ENCODE measurements at places on chromosomes 16 and 17.

DNA sequence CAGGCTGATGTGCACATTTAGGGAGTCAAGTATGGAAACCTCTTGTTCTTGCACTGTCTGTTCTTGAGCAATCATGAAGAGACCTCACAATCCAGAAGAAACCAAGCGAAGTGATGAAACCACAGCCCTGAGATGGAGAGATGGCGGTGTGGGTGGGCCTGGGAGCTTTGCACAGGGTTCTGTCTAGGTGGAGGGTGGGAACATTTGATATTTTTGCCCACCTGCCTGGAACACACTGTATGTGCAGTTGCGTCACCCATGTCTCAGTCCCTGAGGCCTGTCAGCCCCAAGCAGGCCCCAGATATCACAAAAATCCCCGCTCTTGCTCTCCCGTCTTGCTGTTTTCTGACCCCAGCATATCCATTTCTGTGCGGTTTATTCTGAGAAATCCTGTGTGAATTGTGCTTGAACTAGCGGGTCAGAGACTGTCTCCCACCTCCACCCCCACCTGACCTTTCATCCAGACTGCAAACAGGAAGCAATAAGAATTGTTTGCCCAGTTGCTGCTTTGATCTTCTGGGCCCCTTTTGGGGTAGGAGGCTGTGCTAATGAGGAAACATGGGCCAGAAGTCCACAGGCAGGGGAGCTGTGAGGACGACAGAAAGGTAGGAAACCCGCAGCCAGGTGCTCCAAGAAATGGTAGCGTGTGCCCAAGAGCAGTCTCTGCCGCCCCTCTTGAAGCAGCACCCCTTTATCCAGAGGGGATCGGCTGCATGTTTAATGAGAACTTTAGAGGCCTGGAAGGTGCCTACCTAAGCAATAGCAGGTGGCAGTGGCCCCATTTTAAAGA, 183.8 kb downstream of the CCDC182 start:
- DNase-seq = no peak

DNA sequence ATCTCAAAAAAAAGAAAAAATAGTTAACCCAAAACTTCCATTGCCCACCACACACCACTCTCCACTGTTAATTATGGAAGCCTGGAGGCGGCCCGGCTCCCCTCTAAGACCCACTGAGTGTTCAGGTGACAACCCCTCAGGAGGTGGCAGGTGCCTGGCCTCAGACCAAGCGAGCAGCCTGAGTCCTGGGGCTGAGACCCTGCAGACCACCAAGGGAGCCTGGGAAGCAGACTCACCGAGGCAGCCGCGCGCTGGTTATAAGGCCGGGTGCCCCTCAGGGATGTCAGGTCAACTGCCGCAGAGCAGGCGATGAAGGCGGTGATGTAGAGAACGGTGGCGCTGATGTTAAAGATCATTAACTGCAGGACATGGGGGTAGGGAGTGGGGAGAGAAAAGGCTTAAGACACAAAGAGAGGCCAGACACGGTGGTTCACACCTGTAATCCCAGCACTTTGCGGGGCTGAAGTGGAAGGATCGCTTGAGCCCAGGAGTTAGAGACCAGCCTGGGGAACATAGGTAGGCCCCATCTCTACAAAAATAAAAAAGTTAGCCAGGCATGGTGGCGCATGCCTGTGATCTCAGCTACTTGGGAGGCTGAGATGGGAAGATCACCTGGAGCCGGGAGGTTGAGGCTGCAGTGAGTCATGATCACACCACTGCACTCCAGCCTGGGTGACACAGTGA, 13.3 kb downstream of the ARL2BP start:
- DNase-seq = no peak

DNA sequence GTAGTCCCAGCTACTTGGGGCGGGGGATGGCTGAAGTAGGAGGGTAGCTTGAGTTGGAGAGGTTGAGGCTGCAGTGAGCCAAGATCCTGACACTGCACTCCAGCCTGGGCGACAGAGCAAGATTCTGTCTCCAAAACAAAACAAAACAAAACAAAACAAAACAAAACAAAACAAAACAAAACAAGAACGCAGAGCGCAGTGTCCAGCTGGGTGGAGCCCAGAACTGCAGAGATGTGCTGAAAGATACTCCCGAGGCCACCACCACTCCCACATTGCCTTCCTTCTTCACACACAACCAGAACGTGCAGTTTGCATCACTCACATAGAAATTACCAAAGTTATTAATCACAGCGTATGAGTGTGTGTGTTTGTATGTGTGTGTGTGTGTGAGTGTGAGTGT, 222.9 kb upstream of the ASIC2 start:
- no peak for DNase-seq

DNA sequence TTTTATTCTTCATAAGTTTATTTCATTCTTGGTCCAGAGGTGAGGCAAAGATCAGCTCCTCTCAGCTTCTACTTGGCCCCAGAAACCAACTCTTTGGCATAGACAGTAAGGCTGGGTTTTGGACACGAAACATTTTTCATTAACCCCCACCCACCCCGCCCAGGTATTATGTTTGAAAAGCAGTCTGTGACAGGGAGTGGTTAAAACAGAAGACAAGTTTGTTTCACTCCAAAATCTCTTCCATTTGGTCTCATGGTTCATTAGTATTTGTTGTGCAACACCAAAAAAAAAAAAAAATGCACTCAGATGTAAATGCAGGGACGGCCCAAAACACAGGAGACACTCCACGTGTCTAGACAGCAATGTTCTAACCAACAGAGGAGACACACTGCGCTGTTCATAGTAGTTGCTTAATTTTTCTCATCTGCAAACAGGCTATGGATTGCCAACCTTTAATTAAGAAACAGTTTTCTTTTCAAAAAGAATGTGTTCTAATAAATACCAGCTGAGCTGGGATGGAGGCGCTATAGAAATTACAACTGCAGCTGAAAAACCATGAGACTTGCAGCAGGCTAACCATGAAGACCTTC, 39.8 kb upstream of the MMP2 start:
- no peak for DNase-seq

DNA sequence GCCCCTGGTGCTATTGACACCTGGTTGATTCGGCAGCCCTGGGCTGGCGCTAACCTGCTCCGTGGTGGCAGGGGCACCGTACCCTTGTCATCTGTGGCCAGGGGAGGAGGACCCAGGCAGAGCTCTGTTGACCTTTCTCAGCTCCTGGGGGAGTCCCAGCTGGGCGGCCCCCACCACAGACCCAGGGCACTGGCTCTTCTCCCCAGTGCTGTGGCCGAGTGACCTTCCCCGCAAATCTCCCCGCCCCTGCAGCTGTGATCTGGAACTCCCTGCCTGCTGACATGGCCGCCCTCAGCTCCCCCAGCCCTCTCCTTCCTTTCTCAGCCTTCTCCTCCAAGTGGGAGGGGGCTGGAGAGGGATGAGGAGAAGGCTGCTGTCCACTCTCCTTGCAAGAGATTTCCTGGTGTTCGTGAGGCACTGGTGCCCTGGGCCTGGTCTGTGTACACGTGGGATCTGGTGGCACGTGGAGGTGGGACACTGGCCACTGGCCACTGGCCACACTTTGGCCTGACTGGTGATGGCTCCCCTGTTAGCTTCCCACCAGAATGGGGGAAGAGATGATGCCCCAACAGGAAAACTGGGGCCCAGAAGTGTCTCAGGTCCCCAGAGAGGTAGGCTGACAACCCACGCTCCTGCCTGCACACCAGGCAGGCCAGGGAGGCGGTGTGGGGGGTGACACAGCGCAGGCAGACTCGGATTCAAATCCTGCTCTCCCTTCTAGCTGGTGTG, 8.2 kb downstream of the FMNL1 start:
- no peak for DNase-seq

DNA sequence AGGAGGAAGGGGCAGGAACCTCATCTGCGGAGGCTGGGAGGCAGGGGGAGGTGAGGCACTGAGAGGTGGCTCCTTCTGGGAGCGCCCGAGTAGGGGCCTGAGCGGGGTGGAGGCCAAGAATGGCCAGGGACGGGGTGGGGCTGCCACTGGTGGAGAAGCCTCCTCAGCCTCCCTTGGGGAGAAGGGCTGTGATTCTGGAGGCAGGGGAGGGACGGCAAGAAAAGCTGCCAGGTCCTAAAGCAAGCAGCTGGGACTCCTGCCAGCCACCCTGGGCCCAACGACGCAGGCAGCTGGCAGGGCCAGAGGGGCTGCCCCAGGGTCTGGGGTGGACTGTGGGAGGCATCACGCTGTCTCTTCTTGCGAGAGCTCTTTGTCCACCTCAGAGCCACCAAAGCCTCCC, 12.7 kb upstream of the MLKL start:
- DNase-seq = no peak

DNA sequence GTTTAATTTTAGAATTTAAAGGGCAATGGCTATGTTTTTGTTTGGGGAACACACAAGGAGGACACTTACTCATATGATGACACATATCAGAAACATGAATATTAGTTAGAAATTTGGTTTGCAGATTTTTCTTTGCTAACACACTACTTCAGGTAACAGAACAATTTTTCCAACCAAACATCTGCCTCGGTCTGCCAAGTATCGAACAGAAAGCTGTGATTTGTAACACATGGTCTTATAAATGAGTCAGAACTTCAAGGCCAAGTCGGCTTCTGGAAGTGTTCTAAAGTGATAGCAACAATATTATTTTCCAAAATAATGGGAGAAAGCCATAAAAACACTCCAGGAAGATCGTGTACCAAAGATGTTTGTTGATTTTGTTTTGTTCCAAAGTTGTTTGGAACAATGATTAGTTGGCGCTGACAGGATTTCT, 75.9 kb upstream of the PMFBP1 start:
- no peak for DNase-seq

- DNase-seq = no peak
These were observed 3.0 kb upstream of the ABR start for GRCh38 chr17:1182811-1183170.

DNA sequence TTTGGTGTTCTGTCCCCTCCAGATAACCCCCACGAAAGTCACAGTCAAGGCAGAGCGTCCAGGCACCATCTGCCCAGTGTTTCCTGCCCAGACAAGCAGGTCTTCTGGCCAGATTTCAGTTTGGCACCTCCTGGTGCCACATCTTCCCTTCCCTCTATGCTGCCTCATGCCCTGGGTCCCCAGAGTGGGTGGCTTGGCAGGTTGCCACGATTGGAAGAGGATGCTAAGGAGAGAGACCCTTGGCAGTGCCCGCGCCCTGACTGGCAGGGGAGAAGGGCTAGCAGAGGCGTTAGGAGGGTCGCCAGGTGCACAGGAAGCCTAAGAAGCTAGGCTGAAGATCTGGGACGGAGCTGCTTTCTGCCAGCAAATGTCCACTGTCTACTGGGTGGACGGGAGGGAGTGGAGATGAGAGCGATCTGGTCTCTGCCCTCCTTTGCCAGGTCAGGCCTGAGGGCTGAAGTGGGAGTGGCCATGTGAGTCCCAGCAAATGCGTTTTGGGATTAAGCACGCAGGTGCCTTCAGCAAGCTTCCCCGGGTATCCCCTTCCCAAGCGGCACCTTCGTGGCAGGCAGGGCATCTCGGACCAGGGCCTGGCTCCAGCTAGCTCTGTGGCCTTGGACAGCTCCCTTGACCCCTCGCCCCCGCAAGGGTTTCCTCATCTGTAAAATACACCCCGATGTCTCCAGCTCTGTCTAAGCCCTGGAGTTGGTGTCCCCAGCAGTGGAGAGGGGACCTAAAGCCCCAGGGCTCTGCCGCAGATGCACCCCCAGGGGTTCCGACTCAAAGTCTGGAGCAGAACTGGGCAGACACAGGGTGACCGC, 13.4 kb upstream of the CD300A start:
- no peak for DNase-seq

- DNase-seq = no peak
These were observed 834.0 kb downstream of the CDH11 start for GRCh38 chr16:64287655-64288528.

DNA sequence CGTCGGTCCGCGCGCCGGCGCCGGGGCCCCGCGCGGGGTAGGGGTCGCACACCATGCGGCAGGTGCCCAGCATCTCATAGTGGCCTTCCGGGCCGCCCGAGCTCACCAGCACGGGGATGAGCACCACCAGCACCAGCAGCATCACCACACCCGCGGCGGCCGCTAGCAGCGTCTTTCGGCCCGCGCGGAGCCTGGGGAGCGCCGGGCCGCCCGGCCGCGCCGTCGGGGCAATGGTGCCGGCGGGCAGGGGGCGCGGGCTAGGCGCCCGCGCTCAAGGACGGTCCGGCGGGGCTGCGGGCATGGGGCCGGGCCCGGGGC, 237 bp downstream of the C1QL1 start:
- no peak for DNase-seq

DNA sequence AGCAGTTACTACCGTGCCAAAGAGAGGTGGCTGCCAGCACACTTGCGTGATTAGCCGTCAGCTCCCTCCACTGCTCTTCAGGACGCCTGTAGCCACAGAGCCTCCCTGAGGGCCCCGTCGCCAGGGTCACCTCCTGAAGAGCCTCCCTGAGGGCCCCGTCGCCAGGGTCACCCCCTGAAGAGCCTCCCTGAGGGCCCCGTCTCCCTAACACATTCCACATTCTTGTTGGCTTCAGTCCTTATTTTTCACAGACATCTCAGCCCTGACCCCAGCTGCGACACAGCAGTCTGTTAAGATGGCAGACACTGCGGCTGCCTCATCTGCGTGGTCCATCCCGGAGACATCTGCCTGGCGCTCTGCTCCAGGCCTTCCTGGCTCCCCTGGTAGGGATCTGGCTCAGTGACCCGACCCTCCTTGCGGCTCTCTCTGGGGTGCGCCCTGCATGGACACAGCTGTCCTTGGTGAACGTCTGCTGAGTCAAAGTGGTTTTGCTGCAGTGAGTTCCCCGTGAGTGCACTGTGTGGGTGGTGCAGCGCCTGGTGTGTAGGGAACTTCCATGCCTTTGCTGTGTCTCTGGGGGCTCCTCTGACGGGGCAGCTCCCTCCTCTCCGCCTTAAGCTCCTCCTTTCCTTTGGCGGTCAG, 11.4 kb downstream of the ACSF3 start:
- DNase-seq = no peak

GRCh38 chr17:48541036-48541576, 3.8 kb downstream of the HOXB2 start:
- no peak for DNase-seq

GRCh38 chr16:12162151-12162985, 185.8 kb downstream of the SNX29 start:
- DNase-seq = no peak

DNA sequence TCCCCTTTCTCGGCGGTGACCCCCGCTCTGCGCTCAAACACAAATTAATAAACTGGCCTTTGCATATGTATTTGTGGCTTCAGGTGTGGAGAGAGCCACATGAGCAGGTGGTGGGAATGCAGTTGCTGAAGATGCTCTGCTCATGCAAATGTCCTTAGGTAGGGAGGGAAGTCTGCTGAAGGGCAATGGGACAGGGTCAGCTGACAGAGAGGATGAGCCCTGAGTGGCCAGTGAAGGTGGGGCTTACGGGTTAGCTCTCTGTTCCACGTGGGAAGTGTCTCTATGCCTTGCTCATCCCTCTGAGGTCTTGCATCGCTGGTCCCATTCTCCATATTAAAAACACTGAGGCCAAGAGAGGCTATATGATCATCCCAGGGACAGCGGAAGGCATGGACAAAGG, 74.2 kb upstream of the CCL1 start:
- DNase-seq = no peak

GRCh38 chr17:40529991-40530390, 28.6 kb upstream of the TNS4 start:
- no peak for DNase-seq
